ENCODE measurements at places on chromosomes 16 and 17.

DNA sequence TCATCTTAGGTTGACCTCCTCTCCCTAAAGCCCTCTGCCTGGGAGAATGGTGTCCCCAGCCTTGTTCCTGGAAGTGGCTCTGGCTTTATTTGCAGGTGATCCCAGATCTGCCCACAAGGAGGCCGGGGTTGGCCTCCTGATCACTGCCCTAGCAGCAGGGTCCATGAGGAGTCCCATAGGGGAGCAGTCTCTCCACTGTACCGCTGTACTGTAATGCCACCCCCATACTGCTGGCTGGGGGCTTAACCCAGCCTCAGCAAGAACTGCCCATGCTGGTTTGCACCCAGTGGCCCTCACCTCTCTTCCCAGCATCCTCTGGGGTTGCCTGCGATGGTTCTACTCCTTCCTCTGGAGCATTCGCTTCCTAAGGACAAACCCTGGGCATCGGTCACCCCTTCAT, 39.1 kb downstream of the PSME3IP1 start:
- DNase-seq: no peak

DNA sequence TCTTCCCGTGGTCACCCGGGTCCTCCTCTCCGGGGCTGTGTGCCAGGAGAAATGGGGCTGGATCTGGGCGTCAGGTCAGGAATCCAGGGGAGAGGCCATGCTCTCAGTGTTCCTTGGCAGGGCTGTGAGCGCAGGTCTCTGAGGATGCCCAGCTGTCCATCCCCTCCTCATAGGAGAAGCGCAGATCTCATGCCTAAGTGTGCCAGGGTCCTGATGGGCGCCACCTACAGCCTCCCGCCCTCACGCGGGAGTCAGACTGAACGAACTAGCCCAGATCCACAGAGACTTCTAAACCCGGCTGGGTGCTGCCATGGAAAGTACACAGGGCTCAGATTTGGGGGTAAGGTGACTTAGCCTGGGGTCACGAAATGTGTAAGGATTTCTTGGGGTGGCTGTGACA, 24.3 kb downstream of the MGRN1 start:
- DNase-seq: no peak

DNA sequence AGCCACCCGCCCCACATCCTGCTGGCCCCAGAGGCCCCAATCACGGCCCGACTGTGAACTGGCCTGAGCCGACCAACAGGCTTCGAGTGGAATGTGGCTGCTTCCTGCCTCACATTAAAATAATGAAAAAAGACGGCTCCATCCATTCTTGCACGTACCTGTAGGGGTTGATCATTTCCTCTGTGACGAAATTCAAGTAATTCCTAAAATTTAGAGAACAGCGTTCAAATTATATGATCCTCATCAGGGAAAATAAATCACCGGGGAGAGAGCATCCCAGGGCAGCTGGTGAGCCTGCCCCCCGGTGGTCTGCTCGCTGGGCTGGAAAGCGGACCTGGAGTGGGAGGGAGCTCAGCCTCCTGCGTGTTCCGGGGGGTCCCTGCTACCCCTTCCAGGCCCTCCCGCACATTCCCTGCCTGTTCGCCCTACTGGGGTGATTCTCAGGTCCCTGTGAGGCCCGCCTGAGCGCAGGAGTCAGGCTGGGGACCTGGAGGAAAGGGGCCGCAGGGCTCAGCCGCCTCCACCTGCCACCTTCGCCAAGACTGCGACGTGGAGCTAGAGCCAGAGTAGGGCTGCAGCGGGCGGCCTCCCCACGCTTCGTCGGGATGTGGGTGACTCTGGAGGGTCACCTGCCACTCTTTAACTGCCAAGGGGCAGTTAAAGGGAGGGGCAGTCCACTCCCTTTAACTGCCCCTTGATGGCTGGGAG, 28.9 kb downstream of the SLC7A5 start:
- DNase-seq: no peak

- no peak for DNase-seq
Measured at GRCh38 chr17:45889579-45889978, 4.8 kb upstream of the MAPT start.

- no peak for DNase-seq
Measured at GRCh38 chr17:65449495-65449894, 112.0 kb downstream of the AXIN2 start.

GRCh38 chr17:39098588-39098987, 52.8 kb downstream of the PLXDC1 start:
- DNase-seq: no peak
